Posterior vena cava (tissue), 2 donors: ENCODE measurements at places on chromosomes 6 and 20. TPM values are rescaled to one million over a fixed set of nuclear protein-coding genes. Genes with fewer than 3 reads are reported as not detected.

Gene UNC5CL
- 0.42 TPM for total RNA-seq

Gene TSBP1
- total RNA-seq, result not detected

GRCh38 chr20:14866841-14867514, 529.6 kb upstream of the FLRT3 start:
- DNase-seq, result no peak

DNA sequence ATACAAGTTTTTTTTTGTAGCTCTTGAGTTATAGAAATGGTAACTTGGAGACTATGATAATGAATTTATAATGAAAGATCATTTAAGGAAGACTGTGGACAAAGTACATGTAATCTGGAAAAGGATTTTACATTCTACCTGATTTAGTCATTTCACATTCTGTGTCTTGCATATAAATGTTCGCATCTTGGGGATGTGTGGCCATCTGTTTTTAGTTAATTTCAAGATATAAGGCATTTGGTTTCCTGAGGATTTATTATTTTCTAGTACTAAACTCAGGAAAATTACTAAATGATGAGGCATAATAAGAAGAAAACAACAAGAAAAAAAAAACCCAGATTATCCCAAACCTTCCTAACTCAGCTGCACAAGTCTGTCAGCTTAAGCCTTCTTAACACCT, 112.7 kb upstream of the PRL start:
- DNase-seq, result no peak

- DNase-seq, result no peak
These were observed 191.3 kb downstream of the TSHZ2 start for GRCh38 chr20:53163486-53163885.

GRCh38 chr6:19432966-19433498, 404.1 kb upstream of the ID4 start:
- DNase-seq, result no peak

Gene PTGIS
- 359 TPM for total RNA-seq

Gene BRPF3
- 16.2 TPM for total RNA-seq

DNA sequence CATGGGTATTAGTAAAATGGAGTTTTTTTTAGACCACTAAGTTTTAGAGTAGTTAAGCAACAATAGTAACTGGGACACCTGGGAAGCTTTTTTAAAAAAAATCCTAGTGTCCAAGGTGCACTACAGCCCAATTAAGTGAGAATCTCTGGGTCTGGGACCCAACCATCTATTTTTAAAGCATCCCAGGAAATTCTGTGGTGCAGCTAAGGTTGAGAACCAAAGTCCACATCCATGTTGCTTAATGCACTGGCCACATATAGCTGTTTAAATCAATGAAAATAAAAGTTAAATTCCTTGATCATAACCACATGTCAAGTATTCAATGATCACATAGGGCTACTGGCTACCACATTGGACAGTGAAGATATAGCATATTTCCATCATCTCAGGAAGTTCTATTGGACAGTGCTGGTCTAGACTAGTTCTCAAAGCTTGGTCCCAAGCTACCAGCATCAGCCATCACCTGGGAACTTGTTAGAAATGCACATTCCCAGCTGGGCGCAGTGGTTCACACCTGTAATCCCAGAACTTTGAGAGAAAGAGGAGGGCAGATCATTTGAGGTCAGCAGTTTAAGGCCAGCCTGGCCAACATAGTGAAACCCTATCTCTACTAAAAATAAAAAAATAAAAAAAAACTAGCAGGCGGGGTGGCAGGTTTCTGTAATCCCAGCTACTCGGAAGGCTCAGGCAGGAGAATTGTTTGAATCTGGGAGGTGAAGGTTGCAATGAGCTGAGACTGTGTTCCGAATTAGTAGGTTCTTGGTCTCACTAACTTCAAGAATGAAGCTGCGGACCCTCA, 12.7 kb downstream of the KIF13A start:
- DNase-seq, result no peak

DNA sequence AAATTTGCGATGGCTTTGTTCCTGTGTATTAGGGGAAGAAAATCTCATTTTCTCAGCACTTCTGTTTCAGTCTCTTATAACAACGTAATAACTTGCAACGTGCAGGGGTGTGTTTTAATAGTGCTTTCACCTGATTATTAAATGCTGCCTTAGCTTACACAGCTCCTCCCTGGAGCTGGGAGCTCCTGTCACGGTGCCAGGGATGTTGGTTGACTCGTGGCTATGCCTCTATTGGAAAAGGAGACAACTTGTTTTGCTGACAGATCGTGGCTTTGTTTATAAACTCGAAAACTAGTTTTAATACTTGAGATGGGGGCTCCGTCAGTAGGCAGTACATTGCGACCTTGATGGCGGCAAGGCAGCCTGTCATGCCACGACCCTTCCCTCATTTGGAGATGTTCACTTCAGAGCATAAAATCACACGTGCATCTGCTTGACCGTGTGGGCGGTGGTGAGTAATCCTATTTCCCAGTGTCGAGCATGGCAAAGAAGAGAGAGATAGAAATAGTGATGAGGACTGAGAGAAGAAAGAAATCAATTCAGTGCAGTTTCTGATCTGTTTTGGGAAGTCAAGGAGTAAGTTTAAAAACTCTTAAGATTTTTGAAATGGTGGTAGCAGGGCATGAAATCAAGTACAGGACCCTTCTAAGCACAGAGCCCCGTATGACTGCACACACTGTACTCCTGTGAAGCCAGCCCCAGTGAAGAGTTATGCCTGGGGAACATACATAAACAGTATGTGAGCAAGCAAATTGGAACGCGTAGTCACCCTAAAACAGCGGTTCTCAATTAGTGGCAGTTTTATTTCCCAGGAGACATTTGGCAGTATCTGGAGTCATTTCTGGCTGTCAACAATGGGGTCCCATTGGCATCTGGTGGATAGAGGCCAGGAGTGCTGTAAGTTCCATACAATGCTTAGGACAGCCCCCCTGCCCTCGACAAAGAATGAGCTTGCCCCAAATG, 147.2 kb downstream of the DOK5 start:
- DNase-seq, result no peak

GRCh38 chr6:83151114-83151513, 42.0 kb downstream of the PGM3 start:
- no peak for DNase-seq

DNA sequence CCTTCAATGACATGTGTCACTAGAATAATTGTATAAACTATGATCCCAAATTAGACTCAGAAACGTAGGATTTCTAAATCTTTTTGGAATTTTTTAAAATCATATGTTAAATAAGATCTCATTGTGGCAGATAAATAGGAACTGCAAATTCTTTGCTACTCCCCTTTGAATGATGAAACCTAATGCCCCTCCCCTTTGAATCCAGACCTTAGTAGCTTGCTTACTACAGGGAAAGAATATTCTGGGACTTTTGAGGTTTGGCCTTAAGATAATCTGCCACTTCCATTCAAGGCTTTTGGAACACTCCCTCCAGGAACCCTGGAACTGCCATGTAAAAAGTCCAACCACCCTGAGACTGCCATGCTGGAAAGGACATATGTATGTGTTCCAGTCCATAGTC, 7.1 kb downstream of the TDP2 start:
- DNase-seq, result no peak

- no peak for DNase-seq
These were observed 90.7 kb upstream of the PRDM1 start for GRCh38 chr6:105995391-105995865.

DNA sequence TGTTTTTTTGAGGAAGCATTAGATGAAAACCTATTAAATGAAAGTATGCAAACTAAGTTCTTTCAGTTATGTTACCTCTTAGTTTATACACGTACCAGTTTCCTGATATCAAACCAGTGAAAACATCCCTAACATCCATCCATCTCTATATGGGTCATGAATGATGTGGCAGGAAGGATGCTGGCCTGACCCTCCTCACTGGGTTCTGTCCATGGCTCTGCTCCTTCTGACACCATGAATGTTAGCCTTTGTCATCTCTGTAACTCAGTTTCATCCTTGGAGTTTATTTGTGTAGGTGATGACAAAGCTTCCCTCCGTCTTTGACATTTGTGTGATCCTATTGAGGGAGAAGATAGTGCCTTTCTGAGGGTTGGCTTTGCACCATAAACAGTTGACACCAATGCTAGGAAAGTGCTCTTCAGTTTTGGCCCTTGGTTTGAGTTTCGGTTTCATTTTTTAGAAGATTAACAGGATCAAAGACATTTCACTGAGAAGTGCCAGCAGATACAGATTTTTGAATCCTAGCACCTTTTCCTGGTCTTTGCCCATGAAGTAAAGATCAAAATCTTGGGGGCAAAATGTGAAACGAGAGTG, 72.0 kb upstream of the SCGN start:
- no peak for DNase-seq

Gene TAF4
- 8.8 TPM for total RNA-seq

DNA sequence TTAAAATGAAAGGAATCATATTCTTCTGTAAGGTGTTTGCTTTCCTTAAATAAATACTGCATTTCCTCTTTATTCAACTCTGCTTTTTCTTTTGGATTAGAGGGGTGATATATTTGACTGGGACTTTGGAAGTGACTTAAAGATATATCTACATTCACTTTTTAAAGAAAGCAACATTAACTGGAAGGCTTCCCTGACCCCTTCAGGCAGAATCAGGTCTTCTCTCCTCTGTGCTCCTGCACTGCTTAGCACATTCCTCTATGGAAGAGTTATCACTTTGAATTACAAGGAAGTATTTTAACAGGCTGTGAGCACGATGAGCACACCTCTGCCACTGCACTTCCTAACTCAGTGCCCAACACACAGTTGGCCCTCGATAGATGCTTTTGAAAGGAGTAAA, 59.2 kb upstream of the POU3F2 start:
- no peak for DNase-seq

GRCh38 chr20:4166726-4167035, 151.3 kb upstream of the RNF24 start:
- DNase-seq, result no peak

Gene C20orf96
- 4.3 TPM for total RNA-seq

Gene OR2H1
- not detected for total RNA-seq

- peak; percentile 53 for DNase-seq
These were observed 89.7 kb downstream of the LY86 start for GRCh38 chr6:6678185-6678671.

GRCh38 chr6:55868771-55869479, 6.5 kb downstream of the BMP5 start:
- no peak for DNase-seq

DNA sequence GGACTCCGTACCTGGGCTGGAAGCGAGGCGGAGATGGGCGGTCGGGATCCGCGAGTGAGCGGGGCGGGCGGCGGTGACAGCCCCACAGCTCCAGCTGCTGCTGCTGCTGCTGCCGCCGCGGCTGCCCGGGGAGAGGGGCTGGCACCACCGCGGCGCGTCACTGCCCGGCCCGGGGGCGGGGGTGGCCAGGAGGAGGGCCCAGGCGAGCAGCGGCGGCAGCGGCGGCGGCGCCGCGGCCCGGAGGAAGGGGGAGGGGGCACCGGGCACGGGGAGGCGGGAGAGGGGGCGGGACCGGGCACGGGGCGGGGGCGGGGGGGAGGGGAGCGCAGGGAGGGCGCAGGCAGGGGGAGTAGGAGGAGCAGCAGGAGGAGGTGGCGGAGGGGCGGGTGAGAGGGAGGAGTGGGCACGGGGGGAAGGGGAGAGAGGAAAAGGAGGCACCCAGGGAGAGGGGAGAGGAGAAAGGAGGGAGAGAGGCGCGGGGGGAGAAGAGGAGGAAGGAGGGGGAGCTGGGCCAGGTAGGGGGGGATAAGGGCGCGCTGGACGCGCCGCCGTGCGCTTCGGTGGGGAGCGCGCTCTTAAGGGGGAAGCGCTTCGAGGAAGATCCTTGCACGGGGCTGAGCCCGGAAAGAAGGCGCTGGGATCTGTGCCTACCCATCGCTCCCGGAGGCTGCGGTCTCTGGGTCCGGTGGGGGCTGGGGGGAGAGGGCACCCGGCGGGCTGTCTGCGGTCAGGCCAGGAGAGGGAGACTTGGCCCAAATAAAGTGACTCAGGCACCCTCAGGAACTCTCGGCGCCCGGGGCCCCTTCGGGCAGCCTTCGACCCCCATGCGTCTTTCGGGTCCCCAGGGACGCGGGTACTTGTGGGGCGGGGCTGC, 101.5 kb downstream of the NOL4L start:
- DNase-seq, result peak; percentile 87

Gene RANBP9
- 36.9 TPM for total RNA-seq

DNA sequence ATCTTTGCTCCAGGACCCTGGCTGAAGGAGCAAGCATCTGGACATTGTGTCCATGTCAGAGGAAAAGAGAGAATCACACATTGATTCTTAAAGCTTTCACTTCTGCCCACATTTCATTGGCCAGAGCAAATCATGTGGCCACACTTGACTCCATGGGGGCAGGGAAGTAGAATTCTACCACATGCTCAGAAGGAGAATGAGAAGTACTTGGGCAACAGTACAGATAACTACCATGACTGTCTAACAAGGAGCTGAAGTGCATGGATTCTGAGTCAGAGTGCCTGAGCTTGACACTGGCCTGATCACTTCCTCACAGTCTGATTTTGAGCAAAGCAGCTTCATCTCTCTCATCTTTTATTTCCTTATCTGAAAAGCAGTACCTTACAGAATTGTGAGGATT, 38.6 kb downstream of the GHRH start:
- DNase-seq, result no peak

DNA sequence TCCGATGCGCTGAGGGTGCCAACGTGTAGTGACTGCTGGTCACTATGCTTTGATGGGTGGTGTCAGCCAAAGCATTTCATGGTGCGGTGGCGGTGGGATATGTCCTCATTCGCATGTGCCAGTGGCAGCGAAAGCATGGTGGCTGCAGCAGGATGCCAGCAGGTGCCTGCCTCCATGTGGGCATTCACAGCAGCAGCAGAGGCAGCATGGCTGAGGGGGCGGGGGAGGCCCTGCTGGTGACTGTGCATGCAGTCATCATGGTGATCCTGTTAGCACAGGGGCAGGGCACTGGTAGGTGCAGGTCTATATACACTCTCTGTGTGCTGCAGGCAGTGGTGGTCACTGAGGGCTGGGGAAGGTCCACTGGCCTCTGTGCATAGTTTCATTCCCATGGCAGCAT, 22.0 kb downstream of the FIG4 start:
- no peak for DNase-seq

DNA sequence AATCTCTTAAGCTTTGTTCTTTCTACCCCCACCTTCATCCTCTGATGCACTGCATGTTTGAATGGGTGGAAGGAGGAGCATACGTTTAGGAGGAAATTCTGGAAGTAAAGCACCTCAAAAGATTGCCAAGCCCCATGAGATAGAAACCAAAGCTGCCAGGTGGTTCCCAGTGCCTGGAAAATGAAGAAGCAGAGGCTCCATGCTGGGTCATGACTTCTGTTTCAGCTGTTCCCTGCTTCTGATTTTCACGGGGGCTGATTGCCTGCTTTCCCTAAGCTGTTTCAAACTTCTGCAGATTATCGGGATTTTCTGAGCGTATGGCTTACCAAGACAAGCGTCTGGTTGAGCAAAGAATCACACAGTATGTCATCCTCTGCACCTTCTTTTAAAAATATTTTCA, 87.5 kb upstream of the SYNDIG1 start:
- no peak for DNase-seq

Gene PPDPF
- total RNA-seq, result 331 TPM

Gene SLC22A16
- total RNA-seq, result 1.00 TPM
